ENCODE measurements at places on chromosomes 3 and 15. TPM values are rescaled to one million over a fixed set of nuclear protein-coding genes. Genes with fewer than 3 reads are reported as not detected.

Gene GOLGA8S
- not detected for total RNA-seq

Gene GOLGA8N
- 6.0 TPM for total RNA-seq

Gene TGM5
- not detected for total RNA-seq

Gene CYP1A2
- not detected for total RNA-seq

DNA sequence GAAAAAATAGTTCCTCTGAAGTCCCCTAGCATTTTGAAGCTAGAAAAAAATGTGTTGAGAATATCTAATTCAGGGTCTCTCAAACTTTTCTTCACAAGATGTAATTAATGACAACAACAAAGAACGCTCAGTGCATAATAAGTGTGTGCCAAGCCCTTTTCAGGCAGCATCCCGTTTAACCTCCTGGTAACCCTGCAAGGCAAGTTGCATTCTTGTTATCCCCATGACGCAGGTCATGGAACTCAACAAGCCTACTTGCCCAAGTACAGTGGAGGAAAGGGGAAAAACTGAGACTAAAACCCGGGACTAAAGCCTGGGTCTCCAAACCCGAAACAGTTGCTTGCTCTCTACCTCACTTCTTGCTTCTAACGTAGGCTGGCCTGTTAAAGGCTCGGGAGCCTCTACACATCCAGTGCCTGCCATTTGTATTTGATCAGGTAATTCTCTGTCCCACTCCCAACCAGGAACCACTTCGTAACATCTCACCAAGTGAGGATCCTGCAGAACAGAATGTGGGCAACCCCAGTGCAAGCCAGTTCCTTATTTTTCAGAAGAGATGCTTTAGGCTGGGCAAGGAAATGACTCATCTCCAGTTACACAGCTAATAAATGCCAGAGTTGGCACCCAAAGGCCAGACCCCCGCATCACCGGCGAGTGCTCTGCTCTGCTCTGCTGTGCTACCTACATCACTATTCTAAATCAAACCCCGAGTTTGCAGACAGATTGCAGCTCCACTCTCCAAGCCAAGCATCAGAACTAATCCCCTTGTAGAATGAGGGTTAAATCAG is 28.3 kb downstream of the LMCD1 start:
- DNase-seq: peak; percentile 26

DNA sequence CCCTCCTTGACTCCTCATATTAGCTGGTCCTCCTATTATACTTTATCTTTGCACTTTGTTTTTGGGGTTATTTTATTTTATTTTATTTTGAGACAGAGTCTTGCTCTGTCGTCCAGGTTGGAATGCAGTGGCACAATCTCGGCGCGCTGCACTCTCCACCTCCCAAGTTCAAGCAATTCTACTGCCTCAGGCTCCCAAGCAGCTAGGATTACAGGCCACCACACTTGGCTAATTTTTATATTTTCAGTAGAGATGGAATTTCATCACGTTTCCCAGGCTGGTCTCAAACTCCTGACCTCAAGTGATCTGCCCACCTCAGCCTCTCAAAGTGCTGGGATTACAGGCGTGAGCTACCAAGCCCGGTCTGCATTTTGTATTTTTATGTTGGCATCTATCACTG is 126.7 kb downstream of the FOXB1 start:
- DNase-seq: no peak

- DNase-seq: no peak
Observed at GRCh38 chr3:64203969-64204908, 21.0 kb downstream of the PRICKLE2 start.

DNA sequence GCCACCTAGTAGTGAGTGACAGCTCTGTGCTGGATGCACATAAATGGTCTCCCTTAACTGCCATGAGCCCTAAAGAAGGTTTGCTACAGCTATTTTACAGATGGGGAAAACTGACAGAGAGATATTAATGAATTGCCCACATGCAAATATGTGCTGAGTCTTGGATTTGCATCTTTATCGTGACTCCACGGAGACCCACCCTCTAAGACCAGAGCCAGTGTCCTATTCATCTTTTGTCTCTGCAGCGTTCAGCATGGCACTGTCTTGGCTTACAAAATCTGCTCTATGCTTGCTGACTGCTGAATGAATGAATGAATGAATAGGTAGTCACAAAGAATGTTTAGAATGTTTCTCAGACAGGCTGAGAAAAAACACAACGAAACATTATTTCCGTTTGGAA is 48.3 kb downstream of the BTD start:
- no peak for DNase-seq

DNA sequence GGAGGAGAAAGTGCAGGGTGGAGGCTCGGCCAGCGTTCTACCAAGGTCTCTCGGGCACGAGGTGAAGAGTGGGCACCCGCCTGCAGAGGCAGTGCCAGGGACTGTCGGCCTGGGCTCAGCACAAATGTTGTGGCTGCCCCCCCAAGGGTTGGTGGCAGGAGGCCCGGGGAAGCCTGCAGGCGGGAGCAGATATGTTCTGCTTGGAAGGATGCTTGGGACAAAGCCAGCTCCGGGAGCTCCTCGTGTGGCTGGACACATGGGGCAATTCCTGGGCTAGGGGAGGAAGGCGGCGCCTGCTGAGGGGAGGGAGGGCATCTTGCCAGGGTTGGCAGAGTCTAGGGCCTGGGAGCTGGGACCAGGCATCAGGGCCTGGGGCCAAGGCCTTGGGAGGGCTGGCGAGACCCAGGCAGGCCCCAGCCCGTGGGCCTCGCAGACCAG is 30.4 kb upstream of the FBLN2 start:
- no peak for DNase-seq

DNA sequence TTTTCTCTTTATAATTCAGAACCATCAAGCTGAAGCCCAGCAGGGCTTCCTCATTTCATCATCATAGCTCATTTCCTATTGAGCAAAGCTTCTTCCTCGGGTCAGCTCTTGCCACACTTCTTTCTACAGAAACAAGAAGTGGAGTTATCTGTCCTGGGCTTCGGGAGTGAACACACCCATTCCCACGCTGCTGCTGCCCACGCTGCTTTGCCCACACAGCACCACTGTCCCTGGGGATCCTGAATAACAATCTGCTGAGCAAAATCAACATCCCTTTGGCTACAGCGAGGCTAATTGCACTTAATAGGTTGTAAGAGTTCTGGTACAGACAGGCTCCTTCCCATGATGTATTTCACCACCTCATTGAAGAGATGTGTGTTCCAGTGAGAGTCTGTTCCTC is 23.7 kb downstream of the CEP19 start:
- DNase-seq: no peak

- no peak for DNase-seq
Observed at GRCh38 chr15:69060041-69060481, 45.6 kb downstream of the NOX5 start.

DNA sequence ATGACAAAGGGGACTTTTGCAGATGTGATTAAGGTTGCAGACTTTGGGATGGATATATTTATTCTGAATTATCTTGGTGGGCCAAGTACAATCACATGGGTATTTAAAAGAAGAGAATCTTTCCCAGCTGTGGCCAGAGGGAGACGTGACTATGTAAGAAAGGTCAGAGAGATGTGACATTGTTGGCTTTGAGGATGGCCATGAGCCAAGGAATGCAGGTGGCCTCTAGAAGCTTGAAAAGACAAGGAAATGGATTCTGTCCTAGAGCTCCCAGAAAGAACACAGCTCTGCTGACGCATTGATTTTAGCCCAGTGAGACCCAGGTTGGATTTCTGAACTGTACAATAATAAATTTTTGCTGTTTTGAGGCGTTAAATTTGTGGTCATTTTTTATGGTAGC is 616.0 kb upstream of the TBL1XR1 start:
- peak; percentile 84 for DNase-seq

DNA sequence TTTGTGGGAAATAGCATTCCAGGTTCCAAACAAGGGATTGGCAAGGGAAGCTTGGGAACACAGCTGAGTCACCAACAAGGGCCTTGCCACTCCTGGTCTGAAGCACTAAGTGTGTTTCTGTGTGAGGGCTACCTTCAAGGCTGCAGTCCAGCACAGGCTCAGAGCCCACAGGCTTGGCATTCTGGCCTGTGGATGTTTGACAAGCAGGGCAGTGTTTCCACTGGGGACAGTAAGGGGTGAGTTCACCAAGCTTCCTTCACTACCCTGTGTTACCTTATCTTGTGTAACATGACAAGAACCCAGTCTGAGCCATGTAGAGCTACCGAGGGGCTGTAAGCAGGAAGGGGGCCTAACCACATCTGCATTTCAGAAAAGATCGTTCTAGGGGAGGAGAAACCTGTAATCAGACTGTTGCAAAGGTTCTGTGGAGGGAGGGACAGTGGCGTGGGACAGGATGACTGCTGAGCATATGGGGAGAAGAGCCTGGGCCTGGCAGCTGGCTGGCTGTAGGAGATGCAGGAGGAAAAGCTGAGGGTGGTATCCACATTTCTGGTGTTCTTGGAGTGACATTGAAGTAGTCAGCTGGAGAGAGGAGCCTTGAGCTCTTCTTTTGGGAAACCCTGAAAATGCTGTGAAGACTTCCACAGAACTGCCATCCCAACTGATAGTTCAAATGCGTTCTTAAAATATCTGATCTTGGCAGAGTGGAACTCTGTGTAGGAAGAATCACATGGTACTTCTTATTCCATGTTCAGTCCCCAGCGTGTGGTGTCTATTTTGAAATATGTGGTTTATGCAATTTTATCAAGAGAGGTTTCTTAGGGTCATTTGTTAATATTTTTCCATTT is 61.3 kb downstream of the CTDSPL start:
- DNase-seq: no peak

DNA sequence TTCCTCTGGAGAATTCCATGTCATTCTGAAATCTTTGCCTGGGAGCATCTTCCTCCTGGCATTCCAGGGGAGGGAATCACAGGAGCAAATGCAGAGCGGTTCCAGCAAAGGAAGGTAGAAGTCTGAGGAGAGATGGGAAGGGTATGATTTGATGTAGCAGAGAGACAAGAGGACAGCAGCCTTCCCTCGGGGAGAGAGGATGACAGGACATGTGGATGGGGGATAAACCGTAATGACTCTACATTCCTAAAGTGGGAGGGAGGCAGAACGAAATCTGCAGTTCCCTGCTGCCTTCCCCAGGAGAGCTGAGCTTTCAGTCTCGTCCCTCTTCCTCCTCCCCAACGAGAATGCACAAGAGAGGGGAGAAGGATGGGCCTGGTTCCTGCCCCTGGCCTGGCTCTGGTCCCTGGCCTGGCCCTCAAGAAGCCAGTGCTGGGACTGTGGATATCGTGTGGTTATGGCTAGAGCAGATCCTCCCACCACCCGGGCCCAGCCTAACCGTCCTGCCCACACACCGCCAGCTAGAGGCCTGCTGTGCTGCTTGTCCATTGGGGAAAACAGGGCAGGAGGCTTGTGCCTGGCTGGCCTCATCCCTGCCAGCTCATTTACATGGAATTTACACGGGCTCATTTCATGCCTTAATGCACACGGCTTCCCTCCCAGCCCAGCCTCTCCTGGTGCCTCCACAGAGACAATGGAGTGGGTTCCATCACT is 26.6 kb downstream of the SEMA7A start:
- peak; percentile 77 for DNase-seq

DNA sequence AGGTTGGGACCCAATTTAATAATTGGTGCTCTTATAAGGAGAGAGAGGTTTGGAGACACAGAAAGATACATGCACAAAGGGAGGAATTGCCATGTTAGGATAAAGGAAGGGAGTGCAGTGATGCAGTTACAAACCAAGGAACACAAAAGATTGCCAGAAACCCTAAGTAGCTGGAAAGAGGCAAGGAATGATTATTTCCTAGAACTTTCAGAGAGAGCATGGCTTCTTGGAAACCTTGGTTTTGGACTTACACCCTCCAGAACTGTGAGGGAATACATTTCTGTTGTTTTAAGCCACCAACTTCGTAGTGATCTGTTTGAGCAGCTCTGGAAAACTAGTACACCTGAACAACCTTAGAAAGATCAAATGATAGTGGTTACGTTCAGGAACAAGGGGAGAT is 25.0 kb upstream of the MB21D2 start:
- no peak for DNase-seq

DNA sequence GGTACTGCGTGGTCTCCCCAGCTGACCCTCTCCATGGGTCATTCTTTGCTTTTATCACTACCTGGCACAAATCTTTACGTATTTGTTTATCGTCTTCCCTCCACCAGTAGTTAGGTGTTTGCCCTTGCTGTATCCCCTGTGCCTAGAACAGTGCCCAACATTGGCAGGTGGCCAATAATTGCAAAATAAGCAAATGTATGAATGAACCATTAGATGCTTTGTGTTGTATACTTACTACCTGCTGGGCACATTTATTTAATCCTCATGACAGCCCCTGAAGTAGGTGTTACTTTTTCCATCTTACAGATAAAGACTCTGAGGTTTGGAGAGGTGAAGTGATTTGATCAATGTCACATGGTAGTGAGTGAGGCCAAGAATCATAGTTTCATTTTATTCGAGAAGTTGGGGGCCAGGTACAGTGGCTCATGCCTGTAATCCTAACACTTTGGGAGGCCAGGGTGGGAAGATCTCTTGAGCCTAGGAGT is 2.0 kb upstream of the TWF2 start:
- DNase-seq: no peak

DNA sequence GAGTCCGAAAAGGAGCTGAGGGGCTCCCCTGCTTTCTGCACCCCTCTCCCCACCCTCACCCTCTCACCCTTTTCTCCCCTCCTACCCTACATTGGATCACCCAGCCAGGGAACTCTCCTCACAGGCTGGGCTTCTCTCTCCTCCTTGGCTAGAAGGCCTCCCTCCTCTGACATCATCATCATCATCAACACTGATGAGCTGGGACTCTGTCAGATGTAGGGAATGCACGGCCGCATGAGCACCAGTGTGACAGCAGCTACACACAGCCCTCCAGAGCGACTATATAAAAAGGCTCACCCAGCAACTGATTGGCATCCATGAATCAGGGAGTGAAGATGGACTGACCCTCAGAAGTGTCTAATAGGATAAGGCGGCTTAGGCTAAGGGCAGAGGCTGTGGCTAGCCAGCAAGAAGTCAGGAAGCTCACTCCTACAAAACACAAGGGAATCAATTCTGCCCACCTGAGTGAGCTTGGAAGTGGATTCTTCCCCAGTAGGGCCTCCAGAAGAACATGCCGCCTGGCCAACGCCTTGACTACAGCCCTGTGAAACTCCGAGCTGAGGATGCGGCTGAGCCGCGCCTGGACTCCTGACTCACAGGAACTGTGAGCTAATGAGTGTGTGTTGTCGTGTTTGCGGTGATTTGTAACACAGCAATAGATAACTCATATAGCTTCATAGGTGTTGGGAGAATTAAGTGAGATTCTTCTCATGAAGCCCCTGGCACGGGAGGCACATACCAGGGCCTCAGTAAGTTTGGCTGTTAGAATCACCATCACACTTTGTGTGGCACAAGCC is 147.6 kb downstream of the FAM43A start:
- DNase-seq: no peak

All from Caki2 (cell line).